CD4-positive, alpha-beta T cell (primary cell): ENCODE measurements at places on chromosomes 2 and 18. TPM values are rescaled to one million over a fixed set of nuclear protein-coding genes. Genes with fewer than 3 reads are reported as not detected.

- DNase-seq: no peak
These were observed 40.7 kb upstream of the NT5C1B start for GRCh38 chr2:18630101-18630500.

- DNase-seq: no peak
These were observed 348.3 kb upstream of the FIGN start for GRCh38 chr2:164084066-164084465.

Gene IL36B
- not detected for total RNA-seq

Gene PTH2R
- total RNA-seq: not detected

Gene KIF1A
- total RNA-seq: not detected

DNA sequence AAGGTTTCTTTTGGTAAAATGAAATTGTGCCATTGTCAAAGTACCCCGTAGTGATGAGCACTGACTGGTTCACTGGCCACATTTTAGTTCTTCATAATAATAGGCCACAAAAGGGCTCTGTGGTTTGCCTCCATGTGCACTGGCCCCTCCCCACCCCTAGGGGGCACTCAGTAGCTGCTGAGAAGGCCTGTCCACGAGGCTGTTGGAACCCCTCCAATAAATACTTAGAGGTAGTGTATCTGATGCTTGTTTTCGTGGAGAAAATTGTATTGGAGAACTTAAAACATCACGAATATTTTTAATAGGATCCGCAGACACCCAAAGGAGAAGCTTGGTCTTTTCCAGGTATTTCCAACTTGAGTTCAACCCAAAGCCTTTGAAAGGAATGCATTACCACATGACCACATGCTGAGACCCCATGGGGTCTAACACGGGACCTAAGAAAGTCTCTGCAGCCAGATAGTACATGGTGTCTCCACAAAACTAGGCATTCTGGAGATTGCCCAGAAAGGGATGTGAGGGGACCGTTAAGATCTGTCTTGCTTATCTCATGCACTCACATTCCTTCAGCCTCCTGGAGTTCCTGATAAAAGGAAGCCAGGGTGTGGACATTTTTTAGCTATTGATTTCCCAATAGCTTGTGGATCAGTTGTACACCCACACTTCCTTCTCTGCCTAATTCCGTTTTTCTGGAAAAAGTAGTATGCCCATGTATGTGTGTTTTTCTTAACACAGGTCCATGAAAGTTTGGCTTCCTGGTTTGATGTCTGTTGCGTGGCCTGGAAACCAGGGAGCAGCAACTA is 28.5 kb upstream of the NOSTRIN start:
- peak; percentile 20 for DNase-seq

GRCh38 chr18:40821596-40822243 is 1133.3 kb upstream of the PIK3C3 start:
- DNase-seq: no peak

GRCh38 chr2:180828756-180829155 is 151.6 kb upstream of the UBE2E3 start:
- no peak for DNase-seq

Gene WDR75
- 45.3 TPM for total RNA-seq

GRCh38 chr2:5690718-5691220 is 1.4 kb upstream of the SOX11 start:
- DNase-seq: no peak

DNA sequence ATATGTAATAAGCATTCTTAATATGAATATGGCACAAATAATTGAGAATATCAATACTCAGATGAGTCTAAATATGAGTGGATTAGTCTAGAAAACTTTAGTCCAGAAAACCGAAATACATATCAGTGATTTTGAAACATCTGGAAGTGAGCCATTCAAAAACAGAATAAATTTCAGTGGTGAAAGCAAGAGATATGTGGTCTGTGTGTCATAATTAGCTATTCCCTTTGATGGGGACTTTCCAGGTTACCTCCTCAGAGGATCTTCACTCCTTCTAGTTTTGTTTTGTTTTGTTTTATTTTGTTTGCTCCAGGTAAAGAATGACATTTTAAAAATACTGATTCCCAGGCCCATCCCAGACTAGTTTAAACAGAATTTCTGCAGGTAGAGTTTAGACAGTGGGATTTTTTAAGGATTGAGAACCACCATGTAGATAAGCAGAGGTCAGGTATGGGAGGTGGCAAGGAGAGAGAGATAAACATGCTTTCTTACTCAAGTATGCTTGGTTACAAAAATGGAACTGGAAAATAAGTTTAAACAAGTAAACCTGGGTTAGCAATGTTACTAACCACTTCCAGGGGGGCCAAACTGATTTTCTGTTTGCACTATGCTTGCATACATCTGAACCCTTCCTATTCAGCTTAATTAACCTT is 70.7 kb downstream of the NABP1 start:
- DNase-seq: no peak

Gene DOK1
- 6.0 TPM for total RNA-seq

GRCh38 chr2:100707016-100707947 is 112.7 kb upstream of the NPAS2 start:
- no peak for DNase-seq

DNA sequence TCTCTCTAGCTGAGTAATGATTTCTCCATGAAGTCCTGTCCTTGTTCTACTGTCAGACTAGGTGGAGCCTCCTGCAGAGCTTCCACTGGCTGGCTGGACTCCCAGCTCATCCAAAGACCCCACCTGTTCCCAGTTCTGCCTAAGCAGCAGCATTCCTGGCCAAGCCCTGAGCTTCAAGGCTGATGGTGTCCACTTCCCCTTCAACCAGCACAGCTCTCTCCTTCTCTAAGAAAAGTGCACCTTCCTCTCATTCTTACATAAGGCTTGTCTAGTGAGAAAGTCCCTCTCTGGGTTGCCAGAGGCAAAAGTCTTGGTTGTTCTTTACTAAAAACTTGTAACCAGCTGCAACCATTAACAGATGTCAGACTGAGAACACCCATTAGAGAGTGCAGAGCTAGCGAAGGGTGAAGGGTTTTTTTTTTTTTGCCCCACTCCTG is 58.9 kb downstream of the CXCR4 start:
- no peak for DNase-seq

DNA sequence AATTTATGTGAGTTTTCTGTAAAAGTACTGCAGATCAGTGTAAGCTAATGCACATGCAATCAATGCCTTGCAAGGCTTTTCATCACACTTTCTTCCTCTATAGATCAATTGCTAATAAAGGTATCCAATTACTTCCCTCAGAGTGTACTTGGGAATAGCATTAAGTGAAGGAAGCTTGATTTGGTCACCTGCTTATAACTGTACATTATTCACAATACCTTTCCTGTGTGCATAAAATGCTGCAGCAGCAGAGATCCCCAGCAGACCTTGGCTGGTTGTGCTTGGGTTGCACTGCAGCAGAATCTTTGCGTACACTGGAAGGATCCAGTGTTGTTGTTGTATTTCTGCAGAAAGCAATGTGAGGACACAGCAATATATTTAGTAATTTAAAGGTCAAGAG is 18.5 kb upstream of the SCN9A start:
- no peak for DNase-seq

Gene MAP3K19
- total RNA-seq: not detected

- DNase-seq: no peak
These were observed 151.1 kb downstream of the MBP start for GRCh38 chr18:76981396-76981968.

Gene GATA6
- 0.08 TPM for total RNA-seq

Gene RAPGEF4
- total RNA-seq: 0.73 TPM

Gene ALPG
- not detected for total RNA-seq

GRCh38 chr2:158984604-158985135 is 16.2 kb downstream of the TANC1 start:
- DNase-seq: no peak

GRCh38 chr18:6001867-6002266 is 106.5 kb upstream of the TMEM200C start:
- no peak for DNase-seq

DNA sequence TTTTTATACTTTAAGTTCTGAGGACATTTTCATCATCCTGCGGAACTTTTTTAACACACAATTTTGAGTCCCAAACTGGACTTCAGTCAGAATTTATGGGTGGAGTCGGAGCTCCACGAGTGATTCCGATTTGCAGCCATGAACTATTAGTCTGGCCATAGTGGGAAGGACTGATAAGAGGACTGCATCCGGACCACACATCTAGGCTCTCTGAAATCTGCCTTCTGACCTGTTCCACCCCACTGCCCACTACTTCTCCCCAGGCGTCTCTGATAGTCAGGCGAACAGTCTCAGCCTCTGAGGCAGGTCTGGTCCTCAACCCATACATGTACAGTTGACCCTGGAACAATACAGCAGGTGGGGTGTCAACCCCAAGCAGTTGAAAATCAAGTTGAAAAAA is 5.2 kb downstream of the MRPL35 start:
- no peak for DNase-seq

Gene TP53I3
- total RNA-seq: 0.30 TPM

Gene SIX2
- not detected for total RNA-seq

GRCh38 chr2:228466851-228467250 is 285.4 kb upstream of the SPHKAP start:
- DNase-seq: no peak

Gene CD8B
- 0.75 TPM for total RNA-seq

DNA sequence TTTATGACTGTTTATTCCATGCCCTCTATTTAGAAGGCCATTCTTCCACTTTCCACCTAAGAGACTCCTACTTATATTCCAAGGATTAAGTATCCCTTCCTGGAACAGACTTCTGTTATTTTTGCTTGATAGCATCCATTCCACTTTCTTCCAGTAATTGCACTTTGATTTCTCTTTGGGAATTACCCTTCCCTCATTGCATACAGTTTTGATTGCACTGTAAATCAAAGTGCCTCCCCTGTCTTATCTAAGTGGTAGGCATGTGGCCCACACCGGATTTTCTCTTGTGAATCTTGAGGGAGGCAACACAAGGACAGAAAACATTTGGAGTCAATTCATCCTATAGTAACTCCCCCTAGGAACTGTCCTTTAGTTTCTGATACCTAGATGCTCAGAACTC is 120.4 kb downstream of the PDE11A start:
- no peak for DNase-seq

DNA sequence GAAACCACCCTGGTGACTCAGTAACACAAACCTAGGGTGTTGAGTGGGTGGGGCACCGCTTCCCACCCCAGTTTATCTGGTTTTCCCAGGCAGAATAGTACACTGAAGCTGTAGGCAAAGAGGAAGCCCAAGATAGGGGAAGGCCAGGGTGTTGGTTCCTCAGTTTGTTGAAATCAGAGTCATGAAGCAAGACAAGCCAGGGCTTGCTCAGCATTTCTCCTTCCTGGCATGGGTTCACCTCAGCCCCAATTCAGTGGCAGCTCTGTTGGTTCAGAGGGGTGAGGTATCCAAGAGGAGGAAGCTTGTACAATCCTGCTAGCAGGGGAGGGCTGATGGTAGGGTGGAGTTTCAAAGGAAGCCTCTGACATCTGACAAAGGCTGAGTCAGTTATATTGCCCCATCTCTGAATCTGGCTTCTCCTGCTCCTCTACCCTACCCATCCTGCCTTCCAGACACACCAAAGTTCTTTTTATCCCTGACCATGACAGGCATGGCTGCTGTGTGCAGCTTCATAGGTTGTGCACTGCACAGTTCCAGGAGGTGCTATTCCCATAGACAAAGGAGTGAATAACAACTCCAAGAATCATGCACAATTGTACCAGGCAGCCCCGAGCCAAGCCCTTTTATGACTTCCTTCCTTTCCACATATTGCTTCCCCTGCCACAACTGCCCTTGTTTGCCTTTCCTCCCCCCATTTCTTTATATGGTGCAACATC is 24.9 kb upstream of the RAB10 start:
- DNase-seq: no peak

Gene NT5DC4
- total RNA-seq: not detected

DNA sequence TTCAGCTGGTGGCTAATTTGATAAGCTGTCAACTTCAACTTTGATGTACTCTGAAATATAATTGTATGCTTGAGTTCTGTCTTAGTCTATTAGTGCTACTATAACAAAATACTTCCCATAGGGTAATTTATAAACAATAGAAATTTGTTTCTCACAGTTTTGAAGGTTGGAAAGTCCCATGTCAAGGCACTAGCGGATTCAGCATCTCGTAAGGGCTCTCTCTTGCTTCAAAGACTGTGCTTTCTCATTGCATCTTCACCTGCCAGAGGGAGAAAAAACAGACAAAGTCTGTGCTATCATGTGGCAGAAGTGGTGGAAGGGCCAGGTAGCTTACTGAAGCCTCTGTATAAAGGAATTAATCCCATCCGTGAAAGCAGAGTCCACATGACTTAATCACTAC is 409.2 kb downstream of the CDH7 start:
- no peak for DNase-seq

Gene AKAIN1
- total RNA-seq: not detected

Gene WDR12
- total RNA-seq: 6.2 TPM

DNA sequence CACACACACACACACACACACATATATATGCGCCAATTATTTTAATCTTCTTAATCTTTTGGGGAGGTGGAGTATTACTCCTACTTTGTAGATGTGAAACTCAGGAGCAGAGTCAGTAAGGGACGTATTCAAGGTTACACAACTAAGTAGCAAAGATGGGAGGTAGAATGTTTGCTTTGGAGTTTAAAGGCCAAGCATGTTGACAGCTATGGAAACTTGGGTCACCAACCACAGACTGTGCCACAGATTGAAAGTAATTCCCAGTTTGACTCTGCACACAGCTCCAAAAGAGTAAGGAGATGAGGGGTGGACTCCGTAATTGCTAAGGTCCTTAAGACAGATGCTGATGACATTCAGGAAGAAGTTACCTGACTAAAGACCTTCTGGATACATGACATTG is 124.8 kb upstream of the ITGB6 start:
- DNase-seq: no peak

GRCh38 chr2:97707362-97708047 is 5.9 kb upstream of the ZAP70 start:
- no peak for DNase-seq

- no peak for DNase-seq
These were observed 25.4 kb upstream of the MGAT5 start for GRCh38 chr2:134228493-134228903.

DNA sequence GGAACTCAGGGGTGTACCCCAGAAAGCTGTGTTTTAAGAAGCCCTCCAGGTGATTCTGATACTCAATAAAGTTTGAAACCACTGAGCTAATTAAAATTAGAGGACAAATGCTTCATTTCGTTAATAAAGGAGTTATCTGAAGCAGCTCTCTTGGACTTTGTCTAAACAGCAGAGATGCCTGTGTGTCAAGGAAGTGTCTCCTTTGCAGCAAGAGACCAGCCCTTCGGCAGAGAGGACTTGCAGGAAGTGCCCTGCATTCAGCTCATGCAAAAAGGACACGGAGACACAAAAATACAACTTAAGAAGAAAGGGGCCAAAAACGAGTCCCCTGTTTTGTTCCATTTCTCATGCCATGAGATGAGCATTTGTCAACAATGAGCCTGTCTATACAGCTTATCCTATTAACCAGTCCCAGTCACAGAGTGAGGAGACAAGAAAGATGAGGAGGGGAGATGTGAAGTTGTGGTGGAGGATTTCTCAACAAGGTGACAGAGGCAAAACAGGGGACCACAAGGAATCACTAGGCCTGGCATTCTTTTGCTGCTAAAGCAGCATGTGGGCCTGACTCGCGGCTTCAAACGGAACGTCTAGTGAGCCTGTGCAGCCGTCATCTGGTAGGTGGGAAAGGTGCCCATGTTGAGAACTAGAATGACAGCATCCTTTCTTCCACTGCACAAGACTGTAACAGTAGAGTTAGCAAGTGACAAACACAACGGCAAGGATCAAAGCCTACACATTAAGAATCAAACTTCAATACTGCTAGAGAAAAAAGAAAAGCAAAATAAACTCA is 152.3 kb downstream of the ANTXR1 start:
- no peak for DNase-seq

Gene AP1S3
- 0.71 TPM for total RNA-seq
